HT1080 (cell line): ENCODE measurements at places on chromosomes 7 and 10. TPM values are rescaled to one million over a fixed set of nuclear protein-coding genes. Genes with fewer than 3 reads are reported as not detected.

The MMP21 gene
- total RNA-seq = not detected in 2 replicates

The CTTNBP2 gene
- total RNA-seq = 3.2 and 3.8 TPM in 2 replicates

The ZSWIM8 gene
- 51.0 and 51.9 TPM in 2 replicates for total RNA-seq

DNA sequence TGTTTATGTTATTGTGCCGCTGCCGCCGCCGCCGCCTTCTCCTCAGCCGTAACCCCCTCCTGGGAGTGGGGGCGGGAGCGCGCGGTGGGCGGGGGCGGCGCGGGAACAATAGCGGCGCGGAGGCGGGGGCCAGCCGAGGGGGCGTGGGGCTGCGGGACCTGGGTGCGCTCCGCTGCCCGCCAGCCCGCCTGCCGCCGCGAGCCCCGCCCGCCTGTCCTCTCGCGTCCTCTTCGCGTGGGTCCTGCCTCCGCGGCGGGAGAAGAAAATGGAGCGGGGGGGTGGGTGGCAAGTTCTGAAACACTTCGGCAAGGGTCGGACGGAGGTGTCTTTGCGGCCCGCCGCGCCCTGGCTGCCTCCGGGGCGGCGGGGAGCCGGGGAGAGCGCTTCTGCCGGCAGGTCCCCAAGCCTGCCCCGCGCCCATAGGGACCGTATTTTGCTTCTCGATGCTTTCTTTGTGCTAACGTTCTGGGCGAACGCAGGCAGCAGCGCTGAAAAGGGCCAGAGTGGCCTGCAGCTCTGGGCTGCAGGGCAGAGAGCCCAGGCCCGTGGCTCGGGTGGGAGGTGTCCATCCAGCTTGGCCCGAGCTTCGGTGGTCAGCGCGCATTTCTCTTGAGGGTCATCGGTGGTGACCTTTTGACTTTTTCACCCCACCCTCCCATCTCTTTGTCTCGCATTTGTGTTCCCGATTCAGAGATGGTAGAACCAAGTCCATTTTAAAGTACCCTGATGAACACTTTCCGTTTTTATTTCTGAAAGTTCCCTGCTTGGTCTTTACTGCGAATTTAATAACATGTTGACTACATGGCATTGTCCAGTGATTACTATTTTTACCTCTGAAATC is 613 bp downstream of the MAPK8 start:
- DNase-seq = peak; percentile 22

DNA sequence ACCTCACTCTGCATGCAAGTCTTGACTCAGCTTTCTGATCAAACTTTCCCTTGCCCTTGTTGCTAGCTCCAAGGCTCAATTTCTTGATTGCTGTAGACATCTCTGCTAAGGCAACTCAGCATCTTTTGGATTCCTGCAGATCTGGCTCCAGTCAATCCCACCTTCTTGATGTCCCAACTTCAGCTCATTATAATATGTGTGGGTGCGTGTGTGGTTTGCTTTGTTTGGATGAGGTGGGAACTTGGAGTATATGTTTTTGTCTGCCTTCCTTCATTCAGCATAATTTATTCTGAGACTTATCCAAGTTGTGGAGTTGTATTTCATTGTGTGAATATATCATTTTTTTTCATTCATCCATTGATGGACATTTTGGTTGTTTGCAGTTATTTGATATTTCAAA is 364.8 kb upstream of the IGFBP3 start:
- no peak for DNase-seq

- DNase-seq = peak; percentile 44
Measured at GRCh38 chr7:132656846-132657776, 80.8 kb upstream of the PLXNA4 start.

DNA sequence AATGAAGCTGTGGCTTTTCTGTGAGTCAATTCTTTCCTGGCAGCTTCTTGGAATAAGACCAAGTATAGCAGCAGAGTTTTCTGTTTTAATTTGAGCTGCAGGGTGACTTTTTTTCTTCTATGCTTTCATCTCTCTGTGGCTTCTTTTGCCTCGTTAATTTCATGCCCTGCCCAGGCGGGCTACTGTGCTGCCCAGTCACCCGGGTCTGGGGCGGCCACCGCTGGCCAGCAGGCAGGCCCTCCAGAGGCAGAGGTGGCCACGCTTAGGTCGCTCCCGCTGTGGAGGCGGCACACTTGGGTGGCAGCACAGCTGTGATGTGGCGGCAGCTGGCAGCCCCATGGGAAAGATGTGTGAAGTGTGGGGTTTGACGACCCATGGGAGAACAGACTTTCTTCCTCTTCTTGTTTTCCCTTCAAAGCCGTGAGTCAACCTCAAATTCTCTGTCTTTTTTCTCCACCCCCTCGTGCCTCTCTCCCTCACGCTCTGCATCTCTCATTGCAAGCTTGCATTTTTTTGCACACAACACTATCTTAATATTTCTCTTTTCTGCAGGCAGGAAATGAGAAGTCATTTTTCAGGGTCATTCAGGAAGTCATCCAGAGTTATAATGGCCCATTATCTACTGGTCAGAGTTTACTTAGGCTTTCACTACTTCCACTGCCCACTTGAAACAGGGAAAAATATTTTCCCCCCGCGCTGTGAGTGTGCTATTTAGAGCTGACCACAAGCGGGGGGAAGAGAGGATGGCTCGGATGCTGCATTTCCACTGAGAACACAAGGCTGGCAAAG is 67.8 kb downstream of the EGFR start:
- peak; percentile 97 for DNase-seq
